ENCODE measurements at places on chromosomes 7 and 10.

DNA sequence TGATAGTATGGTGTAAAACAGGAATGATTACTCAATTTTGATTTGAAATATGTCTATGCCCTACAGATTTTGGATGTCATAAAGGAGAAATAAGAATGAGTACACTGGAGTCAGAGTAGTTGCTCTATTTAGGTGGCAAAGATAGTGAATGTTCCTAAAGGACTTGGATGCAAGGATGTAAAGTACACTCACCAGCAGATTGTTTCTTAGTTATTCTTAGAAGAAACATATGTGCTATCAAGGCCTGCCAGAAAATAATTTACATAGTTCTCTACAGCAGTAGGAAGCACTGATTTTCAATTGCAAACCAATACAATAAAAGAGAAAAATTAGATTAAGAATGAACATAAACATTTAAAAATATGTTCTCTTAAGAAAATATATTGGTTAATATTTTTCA is 259.4 kb downstream of the PPP1R3A start:
- no peak for DNase-seq

DNA sequence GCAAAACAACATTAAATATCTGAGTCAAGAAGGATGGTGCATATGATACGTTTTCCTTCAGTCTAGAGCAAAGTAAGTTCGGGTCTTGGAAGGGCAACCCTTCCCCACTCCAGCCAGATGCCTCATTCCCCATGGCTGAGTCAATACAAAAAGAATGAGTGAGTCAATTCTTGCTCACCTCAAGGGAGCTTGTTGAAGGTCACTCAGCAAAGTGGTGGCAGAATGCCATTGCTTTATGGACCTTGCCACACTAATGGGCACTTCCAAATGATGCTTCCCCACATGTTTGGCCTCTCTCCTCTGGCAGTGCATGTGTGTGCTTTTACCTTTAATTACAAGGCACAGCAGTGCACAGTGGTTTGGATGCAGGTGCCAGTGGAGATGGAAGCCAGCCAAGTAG is 296.5 kb downstream of the SORCS3 start:
- DNase-seq: no peak

DNA sequence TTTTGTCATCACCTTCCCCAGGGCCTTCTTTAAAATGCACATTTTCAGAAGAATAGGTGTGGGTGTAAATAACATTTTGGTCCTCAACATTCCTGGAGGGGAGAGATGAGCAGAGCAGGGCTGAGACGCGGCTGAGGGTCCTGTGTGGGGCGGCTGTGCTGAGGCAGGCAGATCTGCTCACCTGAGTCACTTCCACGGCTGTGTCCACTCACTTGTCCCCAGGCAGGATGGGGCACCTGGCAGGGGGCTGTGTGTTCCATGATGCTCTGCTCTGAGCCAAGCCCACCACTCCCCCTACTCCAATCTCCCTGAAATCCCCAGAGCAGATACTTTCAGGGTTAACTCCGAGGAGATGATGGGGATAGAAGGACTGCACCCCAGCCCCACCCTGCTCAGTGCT is 93.8 kb downstream of the GLRX3 start:
- no peak for DNase-seq

- no peak for DNase-seq
Observed at GRCh38 chr10:30979956-30980355, 51.7 kb downstream of the ZNF438 start.

DNA sequence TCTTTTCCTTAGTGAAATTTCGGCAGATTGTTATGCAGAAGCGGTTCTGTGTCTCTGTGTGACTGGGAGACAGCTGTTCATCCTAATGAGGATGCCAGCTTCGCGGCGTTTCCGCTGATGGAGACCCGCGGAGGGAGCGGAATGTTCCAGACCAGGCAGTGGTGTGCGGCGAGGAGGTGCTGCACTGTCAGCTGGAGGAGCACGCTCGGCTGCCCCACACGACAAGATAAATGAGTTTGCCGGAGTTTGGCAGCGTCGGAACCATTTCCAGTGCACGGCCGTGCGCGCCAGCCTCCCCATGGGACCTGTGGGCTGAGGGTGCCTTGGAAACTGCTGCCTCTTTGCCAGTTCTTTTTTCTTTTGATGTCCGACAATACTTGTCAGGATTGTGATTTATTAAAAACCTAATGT is 64.6 kb downstream of the WDR37 start:
- no peak for DNase-seq

DNA sequence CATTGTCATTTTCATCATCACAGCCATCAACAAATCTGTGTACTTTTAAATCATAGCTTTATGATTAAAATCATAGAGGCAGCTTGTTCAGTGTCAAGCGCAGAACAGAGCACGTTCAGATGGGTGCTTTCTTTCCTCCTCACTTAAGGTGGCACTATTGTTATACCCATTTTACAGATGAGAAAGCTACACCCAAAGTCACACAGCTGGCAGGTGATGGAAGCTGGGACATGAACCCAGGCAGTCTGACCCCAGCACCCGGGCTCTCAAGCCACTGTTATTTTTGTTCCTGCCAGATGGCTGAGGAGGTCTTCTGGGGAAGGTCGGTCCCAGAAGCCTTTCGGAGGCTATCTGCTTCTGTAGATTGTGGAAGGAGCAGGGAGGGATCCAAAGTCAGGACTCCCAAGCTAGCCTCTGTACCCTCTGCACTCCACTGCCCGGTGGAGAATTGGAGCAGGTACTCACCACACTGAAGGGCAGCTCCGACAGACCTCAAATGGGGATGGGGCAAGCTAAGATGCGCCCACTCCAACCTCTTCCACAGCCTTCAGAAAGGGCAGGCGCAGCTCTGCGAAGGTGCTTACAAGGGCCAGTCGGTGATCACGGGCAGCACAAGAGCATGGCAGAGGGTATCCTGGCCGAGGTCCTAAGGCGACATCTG is 610 bp downstream of the AVPI1 start:
- no peak for DNase-seq

GRCh38 chr10:23490115-23490514 is 51.2 kb downstream of the OTUD1 start:
- DNase-seq: no peak

DNA sequence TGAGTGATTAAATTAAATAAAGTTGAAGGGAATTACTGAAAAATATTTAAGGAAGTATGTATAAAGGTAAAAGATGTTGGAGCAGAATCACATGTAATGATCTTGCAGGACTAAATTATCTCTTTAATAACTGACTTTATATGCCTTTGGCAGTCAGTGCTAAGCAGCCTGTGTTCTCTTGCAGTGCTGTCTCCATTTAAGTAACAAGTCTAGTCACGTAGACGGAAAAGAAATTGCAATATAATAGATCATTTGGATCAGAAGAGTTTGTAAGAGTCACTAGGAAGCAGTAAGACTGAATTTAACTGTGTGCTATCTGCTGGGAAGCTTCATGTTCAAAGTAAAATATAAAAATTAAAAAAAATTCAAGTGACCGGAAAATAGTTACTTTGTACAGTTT is 21.4 kb downstream of the BZW2 start:
- no peak for DNase-seq

DNA sequence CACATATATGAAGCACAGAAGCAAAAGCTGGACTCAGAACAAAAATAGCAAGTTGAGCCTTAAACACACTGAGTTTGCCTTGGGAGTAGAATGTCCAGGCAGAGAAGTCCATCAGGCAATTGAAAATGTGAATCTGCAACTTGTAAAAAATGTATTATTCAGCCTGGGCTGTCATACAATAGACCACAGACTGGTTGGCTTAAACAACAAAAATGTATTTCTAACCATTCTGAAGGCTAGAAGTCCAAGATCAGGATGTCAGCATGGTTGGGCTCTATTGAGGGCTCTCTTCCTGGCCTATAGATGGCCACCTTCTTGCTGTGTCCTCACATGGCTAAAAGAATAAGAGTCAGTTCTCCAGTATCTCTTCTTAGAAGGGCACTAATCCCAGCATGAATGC is 76.5 kb upstream of the CAPZA2 start:
- DNase-seq: no peak

DNA sequence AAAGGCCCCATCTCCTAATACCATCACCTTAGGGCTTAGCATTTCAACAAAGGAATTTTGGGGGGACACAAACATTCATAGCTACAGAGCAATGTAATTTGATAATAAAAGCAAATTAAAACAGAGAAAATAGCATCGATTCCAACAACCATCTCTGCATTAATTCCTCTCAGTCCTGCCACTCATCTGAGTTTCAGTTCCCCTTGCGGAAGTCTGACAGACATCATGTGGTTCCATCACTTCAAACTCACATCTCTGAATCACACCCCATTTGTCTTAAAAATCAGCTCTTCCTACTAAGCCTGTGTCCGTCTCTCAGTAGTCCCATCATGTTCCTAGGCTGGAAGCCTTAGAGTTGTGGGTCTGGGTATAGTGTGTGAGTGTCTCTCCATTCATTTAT is 3.6 kb downstream of the ADCK2 start:
- DNase-seq: peak; percentile 54

DNA sequence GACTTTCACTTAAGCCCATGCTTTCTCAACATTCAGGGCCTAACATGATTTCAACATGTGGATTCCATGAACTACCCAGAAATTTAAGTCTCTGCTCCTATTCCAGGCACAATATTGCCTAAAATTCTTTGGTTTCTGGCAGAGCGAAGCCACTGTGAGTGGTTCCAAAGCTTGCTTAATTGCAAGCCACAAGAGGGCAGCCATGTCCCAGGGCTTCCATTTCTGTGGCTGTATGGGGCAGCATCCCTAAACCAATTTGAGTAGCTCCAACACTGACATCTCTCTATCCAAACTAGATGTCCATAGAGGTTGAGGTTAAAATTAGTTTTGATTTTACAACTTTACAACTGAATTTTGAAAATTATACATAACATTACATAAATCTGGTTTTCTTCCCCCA is 56.3 kb upstream of the MDFIC start:
- DNase-seq: peak; percentile 47

DNA sequence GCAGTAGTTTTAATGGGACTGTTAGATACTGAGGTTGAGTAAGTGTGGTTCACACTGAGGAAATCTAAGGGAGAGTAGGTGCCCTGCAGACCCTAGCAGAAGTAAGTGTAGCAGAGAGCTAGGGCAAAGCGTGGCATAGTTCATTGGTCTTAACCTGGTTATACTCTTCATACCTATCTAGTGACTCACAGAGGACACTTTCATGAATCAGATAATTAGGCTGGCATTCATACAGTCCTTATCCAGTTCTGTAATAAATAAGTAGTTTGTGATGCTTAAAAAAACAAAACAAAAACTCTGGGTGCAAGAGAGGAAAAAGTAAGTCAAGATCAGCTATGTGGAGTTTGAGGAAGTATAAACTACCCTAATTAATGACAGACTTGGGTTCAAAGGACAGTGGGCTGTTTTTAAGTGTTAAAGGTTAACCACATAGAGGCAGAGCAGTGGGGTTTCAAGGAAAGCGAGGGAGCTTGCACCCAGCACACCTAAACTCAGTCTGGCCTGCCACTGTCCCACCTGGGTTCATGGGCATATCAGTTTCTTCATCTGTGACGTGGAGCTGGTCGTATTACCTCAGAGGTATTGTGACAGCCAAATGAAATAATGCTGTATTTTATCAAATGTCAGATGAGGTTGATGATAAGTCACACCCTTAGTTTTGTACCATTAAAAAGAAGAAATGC is 27.1 kb downstream of the LMTK2 start:
- peak; percentile 77 for DNase-seq

DNA sequence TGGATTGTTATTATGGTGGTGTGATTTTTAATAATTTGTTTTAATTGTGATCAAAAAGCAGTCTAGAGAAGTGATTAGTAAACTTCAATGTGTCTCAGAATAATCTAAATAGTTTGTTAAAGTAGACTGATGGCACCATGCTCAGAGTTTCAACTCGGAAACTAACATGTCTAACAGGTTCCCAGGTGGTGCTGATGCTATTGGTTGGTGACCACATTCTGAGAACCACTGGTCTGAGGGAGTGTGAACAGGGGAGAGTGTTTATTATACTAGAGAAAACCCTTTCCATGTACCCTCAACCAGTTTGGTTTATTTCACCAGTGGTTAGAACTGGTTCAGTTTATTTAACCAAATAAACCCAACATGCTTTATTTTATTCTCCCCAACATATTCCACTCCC is 42.0 kb upstream of the LSM8 start:
- no peak for DNase-seq

GRCh38 chr10:88477343-88478085 is 105.6 kb downstream of the RNLS start:
- DNase-seq: no peak

GRCh38 chr7:117110480-117111315 is 157.4 kb downstream of the ST7 start:
- DNase-seq: peak; percentile 22

DNA sequence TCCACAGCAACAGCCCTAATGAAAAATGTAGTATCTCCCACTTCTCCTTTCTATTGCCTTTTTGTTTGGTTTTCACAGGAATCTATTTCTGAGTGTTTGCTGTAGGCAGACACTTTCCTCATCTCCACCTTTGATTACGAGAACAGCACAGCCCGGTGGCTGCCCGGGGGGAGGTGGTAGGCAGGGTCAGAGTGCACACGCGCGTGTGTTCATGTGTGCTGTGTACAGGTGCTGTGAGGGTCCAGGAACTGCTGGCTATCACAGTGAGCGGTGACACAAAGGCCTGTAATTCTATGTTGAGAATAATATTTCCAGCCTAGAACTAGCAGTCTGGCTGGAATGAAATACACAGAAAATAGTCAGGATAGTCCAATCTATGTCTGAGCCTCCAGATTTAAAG is 212.8 kb downstream of the ADARB2 start:
- DNase-seq: no peak

GRCh38 chr10:84391326-84391725 is 62.9 kb downstream of the CCSER2 start:
- DNase-seq: no peak
